ENCODE measurements at places on chromosomes 1 and 21.
A peak's percentile ranks its signal among the peaks of the same experiment; 100 is the strongest.

- no peak for DNase-seq
These were observed 125.6 kb downstream of the KCNN3 start for GRCh38 chr1:154744352-154745035.

DNA sequence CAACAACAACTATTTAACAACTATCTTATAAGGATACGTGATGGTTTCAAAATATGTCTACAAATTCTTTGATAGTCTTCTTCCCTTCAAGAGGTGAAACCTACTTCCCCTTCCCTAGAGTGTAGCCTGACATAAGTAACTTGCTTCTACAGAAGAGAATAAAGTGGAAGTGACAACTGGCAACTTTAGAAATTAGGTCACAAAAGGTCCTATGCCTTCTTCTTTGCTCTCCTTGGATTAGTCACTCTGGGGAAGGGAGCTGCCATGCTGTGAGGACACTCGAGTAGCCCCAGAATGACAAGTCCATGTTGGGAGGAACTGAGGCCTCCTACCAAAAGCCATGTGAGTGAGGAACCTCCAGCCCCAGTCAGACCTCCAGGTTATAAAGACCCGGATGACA, 19.2 kb downstream of the EFCAB14 start:
- DNase-seq = no peak

- peak; percentile 13 for DNase-seq
These were observed 65.8 kb upstream of the ATF3 start for GRCh38 chr1:212542761-212543187.

GRCh38 chr1:3084154-3084553, 15.2 kb downstream of the PRDM16 start:
- DNase-seq = no peak

DNA sequence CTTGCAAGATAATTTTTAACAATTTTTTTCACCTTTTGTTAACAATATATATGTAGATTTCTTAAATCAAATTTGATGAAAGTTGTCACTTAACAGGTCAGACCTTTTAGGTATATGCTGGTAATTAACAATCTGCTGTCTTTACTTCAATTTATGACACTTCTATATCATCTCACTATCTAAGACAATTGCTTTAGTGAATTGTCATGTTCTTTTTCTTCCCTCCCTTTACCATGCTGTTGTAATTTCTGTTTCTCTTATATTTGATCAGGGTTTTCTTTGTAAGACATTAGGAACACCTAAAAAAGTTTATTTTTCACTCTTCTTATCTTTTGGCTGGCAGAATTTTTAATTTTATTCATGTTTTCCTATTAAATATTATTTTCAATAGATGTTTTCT, 2.0 kb downstream of the IFI16 start:
- DNase-seq = no peak

DNA sequence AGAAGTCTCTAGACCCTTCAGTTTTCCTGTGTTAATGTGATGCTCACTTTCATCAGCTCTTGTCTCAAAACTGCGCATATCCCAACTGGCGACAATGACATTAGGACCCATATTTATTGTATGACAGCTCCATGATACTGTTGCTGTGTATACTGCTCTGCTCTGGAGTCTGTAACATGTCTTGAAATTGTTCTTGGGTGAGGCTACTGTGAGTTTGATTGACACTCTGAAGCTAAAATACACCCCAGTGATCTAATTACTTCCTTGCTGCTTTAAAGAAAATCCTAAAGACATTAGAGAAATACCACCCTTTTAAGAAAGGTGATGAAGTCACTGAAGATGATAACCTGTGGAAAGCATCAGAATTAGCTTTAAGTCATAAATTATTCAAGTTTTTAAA, 1046.2 kb downstream of the KCNT2 start:
- DNase-seq = no peak

- DNase-seq = no peak
These were observed 56.0 kb upstream of the RAP1A start for GRCh38 chr1:111563619-111564018.

DNA sequence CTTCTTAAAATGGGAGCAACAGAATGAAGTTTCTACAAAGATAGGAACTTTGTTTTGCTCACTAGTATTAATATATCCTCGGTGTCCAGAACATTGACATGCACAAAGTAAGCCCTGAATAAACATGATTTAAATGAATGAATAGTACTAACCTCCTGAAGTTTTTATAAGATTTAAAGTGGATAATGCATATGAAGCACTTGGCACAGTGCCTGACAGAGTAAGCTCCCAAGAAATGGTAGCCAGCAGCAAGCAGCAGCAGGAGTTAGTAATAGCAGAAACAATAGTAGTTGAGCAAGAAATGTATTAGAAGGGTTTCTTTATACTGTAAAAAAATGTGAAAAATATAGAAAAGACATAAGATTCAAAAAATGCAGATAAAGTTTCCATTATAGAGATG, 258.1 kb upstream of the C1orf87 start:
- no peak for DNase-seq

DNA sequence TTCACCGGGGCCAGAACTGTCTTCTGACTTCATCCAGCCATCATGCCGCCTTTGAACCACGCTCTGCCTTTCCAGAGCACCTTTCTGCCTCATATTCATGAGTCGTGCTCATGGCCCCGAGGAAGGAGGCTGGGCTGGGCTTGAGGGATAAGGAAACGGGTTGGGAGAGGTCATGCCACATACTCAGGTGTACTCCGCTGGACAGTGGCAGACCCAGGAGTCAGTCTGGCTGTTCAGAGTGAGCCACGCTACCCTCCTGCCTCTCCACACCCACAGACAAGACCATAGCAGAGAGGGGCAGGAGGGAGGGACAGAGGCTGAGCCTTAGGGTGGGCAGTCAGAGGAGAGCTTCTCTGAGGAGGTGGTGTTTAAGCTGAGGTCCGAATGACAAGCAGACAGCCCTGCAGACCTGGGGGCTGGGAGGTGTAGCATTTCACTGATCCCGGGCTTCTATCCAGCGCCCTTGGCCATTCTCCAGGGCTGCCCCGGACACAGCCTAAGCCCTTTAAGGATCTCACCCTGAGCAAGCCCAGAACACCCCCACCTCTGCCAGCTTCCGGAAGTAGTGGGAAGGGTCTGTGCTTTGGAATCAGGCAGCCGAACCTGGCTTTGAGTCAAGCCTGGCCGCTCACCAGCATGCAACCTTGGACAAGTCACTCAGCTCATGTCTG, 102.3 kb downstream of the LACTBL1 start:
- no peak for DNase-seq

Measured in CD4-positive, alpha-beta T cell treated with Interleukin-21 for 1 hour (primary cell).